ENCODE measurements at places on chromosomes 13 and 19.

DNA sequence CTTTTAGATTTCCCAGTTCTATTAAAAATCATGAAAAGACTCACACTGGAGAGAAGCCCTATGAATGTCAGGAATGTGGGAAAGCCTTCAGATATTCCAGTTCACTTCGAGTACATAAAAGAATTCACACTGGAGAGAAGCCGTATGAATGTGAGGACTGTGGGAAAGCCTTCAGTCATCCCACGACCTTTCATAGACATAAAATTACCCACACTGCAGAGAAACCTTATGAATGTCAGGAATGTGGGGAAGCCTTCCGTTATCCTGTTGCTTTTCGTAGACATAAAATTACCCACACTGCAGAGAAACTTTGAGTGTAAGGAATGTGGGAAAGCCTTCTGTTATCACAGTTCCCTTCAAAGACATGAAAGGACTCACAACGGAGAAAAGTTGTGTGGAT, 55.2 kb downstream of the ZNF627 start:
- no peak for DNase-seq

DNA sequence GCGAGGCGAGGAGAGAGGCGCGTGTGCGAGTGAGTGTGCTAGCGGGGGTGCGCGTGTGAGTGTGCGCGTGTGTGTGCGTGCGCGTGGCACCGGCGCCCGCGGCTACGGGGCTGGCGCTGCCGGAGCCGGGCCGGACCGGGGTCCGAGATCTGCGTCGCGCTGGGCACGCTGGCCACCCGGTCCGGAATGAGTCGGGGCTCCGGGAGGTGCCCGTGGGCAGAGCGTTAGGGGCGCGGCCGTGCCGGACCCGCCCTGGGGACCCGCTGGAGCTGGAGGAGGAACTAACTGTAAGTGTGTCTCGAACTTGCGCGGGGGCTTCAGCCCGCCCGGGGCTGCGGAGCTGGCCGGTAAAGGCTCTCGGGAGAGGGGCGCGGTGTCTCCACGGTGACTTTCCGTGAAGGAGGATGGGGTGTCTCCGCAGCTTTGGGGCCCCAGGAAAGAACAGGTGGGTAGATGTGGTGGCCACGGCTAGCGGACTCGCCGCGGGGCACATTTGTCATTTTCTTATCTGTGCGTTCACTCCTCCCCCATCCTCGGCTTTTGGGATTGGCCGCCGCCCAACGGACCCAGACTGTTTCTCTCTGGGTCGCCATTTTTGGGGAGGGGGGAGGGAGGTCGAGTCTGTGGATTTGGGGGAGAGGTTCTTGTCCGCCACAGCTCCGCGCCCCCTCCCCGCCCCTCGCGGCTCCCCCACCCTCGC, 10.1 kb upstream of the SOX1 start:
- no peak for DNase-seq

DNA sequence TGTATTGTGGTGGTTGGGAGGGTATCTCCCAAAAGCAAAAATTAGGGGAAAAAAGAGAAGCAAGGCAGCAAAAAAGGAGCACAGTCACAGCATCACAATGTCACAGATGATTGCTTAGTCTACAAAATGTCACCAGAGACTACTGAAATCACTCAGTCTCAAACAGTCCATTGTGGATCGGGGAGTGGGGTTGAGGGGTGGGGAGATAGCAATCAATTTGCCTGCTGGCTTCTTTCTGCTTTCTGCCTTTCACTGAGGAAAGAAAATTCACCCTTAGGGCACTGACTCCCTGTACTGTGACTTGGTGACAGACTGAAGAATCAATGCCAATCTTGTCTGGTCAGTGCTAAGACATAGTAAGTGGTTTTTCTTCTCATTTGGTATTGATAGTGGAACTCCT, 2127.1 kb upstream of the PCDH20 start:
- DNase-seq = no peak

- DNase-seq = peak; percentile 5
Measured at GRCh38 chr19:51702825-51703574, 9.9 kb downstream of the SPACA6 start.

Data from activated naive CD4-positive, alpha-beta T cell treated with Interleukin-2 at 50 U/mL for 16 hours (primary cell).